Motor neuron (in vitro differentiated cells): ENCODE measurements at places on chromosomes 11 and 22.

DNA sequence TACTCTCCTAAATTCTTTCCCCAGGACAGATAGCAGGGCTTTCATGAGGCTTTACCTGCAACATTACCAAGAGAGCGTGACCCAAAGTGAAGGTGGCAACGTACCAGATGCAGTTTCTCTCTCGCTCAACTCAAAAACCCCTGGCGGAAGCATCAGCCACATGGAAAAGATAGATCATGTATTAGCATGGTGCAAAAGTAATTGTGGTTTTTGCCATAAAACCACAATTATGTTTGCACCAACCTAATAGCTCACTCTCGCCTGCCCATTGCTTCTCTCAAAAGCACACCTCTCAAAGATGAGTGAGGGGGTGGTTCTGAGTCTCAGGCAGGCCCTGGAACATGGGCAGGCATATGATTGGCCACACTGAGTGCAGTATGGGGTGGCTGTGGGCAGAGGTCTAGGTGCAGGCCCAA lies 7.0 kb downstream of the MS4A6A start:
- ATAC-seq = no peak

DNA sequence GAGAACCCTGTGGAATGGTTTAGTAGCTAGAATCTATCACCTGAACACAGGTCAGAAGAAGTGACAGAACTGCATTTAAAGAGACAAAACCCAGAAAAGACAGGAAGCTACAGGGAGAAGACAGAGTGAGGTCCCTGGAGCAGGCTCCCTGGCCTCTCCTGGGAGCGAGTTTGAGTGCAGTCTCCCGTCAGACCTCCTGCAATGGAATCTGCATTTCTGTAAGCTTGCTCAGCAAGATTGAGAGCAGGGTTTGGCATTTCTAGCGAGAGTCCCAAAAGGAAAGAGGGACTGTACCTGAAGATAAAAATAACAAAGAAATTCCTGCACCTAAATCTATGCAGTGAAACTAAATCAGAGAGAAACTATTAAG lies 74.2 kb downstream of the MORC2 start:
- ATAC-seq = no peak

- ATAC-seq = no peak
Measured at GRCh38 chr11:2688381-2689231, 11.2 kb downstream of the KCNQ1OT1 start.

DNA sequence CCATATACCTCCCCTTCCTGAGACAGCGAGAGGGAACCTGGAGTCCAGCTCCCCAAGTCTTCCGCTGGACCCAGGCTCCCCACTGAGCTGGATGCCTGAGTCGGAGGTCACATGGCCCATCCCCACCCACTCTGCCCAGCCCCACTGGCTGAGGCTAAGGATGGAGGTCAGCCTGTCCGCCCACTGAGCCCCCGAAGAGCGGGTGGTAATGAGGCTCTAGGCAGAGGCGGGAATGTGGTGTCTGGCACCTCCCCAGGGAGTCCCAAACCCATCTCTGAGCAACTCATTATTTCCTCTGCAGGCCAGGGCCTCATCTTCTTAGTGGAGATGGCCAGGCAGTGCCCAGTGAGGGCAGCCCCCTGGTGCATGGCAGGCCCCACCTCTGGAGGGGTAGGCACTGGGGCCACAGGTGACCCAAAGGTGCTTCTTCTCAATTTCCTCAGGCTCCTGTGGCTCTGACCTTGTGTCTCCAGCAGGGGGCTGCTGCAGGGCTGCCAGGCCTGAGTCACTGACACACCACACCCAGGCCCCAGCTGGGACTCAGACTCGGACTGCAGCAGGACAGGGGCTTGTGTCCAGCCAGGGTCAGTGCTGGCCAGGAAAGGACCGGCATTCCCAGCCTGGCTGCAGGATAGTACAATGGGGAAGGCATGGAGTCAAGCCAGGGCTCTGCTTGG lies 10.2 kb upstream of the PDE2A start:
- ATAC-seq = peak; percentile 81

GRCh38 chr11:92750794-92751193 lies 218.7 kb upstream of the MTNR1B start:
- ATAC-seq = no peak

DNA sequence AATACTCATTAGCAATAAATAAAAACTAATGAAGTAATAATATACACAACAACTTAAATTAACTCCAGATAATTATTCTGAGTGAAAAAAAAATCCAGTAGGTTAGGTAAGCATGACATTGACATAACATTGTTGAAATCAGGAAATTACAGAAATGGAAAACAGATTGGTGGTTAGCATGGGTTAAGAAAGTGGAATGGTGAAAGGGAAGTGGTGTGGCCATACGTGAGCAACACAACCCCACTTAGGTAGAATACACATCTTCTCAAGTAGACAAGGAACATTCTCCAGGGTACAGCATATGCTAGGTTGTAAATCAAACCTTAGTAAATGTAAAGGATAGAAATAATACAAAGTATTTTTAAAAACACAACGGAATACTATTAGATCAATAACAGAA lies 30.2 kb upstream of the CLTCL1 start:
- ATAC-seq = no peak

- no peak for ATAC-seq
Measured at GRCh38 chr11:6371825-6372224, 18.4 kb upstream of the SMPD1 start.

DNA sequence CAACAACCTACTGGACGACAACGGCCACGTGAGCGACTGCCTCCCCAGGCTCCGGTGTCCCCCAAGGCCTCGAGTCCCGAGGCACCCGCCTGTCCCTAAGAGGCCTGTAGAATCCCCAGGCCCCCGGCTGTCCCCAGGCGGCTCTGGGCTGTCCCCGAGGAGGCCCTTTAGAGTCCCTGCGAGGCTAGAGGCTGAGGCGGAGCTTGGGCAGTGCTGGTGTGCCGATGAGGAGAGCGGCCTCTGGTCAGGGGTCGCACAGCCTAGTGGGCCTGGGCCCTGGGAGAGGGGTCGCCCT lies 3.7 kb downstream of the TBX1 start:
- ATAC-seq = no peak

DNA sequence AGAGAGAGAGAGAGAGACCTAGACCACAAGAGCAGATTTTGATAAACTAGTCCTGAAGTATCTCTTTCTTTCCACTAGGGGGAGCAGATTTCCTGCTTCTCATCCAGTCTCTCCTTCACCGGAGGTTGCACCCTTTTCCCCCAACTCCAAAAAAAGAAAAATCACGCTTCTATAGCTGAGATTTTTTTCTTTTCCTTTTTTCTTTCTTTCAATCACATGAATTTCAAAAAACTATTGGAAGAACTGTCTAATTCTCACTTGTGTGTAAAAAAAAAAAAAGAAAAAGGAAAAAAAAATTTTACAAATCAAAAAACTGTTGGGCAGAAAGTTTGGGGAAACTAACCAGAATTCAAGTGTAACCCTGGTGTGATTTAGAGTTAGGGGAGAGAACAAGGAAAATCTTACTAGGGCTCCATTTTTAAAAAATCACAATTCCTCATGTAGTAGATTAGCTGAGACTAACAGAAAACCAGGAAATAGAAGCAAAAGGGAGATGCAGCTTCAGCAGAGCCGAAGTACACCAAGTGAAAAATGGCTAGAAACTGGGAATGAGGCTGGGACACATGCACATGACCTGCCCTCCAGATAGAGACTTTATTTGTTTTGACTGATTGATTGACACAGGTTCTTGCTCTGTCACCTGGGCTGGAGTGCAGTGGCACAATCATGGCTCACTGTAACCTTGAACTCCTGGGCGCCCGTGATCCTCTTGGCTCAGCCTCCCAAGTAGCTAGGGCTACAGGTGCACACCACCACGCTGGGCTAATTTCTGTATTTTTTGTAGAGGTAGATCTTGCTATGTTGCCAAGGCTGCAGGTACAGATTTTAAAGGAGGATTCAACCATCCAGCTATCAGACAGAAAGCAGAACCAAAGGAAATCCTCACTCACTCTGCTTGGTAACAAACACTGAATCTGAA lies 27.1 kb downstream of the SDHD start:
- no peak for ATAC-seq

GRCh38 chr11:96127596-96127959 lies 203.7 kb upstream of the MTMR2 start:
- no peak for ATAC-seq
